ENCODE measurements at places on chromosomes 12 and 14.

DNA sequence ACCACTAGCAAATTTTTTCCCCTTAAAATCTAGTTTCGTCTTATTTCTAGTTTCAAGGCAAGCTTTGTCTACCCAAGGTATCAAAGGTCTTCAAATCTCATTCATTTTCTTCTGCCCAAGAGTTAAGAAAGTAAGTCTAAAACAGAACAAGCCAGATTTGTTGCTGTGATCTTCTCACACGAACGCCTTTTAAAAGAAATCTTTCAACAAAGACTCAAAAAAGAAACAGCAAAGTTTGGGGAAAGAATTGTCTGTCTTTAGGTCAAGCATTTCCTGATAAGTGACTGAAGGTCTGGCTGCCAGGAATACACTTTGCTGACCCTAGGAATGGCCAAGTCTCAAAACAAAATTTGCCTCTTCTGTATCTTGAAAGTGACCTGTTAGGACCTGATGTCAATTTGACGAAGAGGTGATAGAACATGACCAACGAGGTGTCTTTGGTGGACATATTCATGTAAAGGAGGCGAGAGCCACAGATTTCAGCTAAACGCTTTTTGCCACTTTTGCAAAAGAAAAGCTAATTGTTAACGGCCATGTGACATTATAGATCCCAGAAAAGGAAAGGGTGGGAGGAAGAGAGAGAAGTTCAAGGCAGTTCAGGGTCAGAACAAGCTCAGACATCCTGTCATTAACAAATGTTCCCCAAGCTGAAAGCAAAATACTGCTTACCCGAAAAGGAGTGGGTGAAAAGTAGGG lies 1.7 kb downstream of the CDK17 start:
- no peak for DNase-seq

DNA sequence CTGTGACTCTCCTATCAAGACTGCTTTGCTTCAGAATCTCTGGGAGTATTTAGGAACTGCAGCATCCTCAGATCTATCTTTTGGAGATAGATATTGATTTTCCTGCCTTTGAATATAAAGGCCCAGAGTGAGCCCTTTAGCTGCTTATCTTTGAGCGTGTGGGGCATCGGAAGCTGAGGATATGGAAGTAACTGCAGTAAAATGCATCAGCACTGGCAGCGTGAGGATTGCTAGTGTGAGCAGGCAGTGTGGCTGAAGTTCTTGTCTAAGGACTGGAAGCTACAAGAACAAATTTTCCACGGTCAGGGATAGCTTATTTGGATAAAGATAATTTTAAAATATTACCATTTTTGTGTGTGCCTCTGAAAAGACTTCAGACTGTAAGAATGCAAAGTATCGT lies 474.7 kb downstream of the NPAS3 start:
- no peak for DNase-seq

DNA sequence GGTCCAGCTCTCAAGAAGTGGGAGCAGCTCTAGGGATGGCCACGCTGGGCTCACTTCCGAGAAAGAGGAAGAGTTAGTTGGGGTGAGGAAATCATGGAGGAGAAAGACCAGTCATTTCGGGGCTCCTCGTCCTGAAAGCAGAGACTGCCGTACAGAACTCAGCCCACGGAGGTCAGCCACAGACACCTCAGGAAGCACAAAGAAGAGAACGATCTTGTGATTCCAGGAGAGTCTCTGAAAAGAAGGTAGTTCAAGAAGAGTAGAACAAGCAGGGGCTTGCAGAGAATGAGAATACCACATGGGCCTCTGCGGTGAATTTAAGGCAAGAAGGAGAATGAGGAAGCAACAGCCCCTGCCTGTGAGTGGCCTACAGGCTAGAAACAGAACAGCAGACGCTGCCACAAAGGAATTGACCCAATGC lies 311.9 kb downstream of the CACNA1C start:
- no peak for DNase-seq

- no peak for DNase-seq
Observed at GRCh38 chr12:17278946-17279345, 673.0 kb upstream of the LMO3 start.

- no peak for DNase-seq
Observed at GRCh38 chr12:52522346-52523011, 2.3 kb upstream of the KRT5 start.

- DNase-seq: no peak
Observed at GRCh38 chr12:2451497-2451896, 343.3 kb upstream of the FKBP4 start.

GRCh38 chr12:98073610-98074009 lies 441.8 kb upstream of the TMPO start:
- no peak for DNase-seq

- DNase-seq: no peak
Observed at GRCh38 chr14:47596232-47596631, 79.2 kb downstream of the MDGA2 start.
